ENCODE measurements at places on chromosomes 13 and 19.

DNA sequence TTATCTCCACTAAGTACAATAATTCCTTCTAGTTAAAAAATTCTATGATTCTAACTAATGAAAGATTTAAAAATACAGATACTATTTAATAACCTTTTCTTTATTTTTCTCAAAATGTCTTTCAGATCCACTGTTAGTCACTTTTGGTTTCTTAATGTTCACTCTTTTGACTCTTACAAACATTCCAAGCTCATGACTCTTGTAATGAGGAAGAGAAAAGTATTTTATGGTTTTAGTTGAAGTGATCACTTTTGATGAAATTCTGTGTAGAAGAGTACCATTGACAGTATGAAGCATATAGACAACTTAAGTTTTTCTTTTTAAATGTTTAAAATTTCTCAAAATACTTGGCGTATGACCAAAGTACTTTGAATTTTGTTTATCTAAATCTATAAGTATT lies 27.8 kb downstream of the COG3 start:
- no peak for DNase-seq

DNA sequence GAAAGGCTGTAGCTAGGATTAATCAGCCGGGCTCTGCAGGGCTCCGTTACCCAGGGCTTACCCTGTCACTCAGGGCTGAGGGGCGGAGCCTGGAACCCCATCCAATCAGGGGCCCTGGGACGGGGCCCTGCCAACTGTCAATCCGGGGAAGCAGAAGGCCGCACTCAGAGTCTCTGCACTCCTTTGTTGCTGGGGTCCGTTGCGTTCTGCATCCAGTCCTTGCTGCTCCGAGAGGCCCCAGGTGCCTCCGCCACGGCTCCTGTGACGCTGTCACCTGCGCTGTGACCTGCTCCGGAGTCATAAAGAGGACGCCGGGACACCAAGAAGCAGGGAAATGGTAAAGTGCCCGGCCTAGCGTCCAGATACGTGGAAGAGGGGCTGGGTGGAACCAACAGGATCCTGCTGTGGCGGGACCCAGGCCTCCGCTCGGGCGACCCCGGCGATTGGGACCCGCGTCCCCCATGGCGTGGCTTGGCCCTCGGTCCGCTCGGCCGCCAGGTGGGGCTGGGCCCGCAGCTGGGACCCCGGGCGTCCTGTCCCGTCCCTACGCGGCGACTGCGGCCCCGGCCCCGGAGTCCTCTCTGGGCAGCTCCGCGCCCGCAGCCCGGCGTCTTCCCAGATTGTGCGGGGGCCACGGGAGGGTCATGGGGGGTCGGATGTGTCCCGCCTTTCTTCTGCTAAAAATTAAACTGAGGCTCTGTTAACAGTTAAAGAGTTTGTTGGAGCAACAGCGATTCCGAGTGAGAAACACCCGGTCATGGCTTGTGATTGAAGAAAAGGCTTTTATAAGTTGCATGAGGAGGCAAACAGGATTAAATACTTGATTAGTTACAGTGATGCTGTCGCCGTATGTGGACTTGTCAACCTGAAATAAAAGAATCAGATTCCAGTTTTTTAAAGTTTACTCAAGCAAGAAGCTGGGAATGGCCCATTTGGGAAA lies at the start of gene ZNF491:
ZNF491 (plus strand) TSS at position 133 of the 940 bp plus-strand sequence. CDS start 7,431 bp downstream, outside the sequence.
- DNase-seq = peak; percentile 90

GRCh38 chr13:97280478-97280877 lies 58.3 kb downstream of the MBNL2 start:
- DNase-seq = no peak

- DNase-seq = no peak
These were observed 468 bp downstream of the S1PR5 start for GRCh38 chr19:10516671-10517286.

- DNase-seq = no peak
These were observed 24.4 kb downstream of the LTBP4 start for GRCh38 chr19:40625406-40626120.
